Activated CD8-positive, alpha-beta T cell treated with anti-CD3 and anti-CD28 coated beads, Interleukin-2, amount 10 ng/mL, durations not matched to agents 7 days and 5 days (primary cell): ENCODE measurements at places on chromosomes 6 and 20. TPM values are rescaled to one million over a fixed set of nuclear protein-coding genes. Genes with fewer than 3 reads are reported as not detected.

DNA sequence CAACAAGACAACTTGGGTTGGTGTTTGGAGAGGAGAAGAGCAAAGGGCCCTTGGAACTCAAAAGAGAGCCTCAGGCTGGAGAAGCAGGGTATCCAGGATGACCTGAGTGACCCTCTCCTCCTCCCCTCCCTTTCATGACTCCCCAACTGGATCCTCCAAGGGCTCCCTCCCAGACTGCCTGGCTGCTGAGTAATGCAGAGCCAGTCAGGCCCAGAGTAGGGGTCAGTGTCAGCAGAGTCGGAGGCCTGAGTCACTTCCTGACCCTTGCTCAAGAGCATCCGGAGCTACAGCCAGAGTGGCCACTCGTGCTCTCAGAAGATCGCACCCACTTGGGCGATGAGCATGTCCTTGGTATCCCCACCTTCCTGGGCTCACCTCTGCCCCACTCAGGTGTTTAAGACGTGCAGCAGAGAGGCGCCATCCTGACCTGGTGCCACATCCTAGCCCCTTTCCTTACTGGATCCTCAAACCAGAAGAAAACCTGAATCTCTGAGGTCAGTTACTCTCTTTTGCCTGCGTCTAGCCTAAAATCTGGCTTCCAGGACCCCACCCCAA is 2.8 kb upstream of the MAPK13 start:
- H3K36me3 ChIP-seq = peaks cover 7% of the 10 kb centered on the region
- H3K4me3 ChIP-seq = no peak overlapping the region
- H3K27ac ChIP-seq = peak overlapping the region; percentile 15
- DNase-seq = no peak
- no peaks in the 10 kb centered on the region for H3K27me3 ChIP-seq
- peaks cover 81% of the 10 kb centered on the region for H3K4me1 ChIP-seq

- no peaks in the 10 kb centered on the region for H3K27me3 ChIP-seq
- H3K4me3 ChIP-seq = no peak overlapping the region
- no peaks in the 10 kb centered on the region for H3K36me3 ChIP-seq
- H3K4me1 ChIP-seq = no peaks in the 10 kb centered on the region
Measured at GRCh38 chr6:38146021-38146733, 326.6 kb downstream of the ZFAND3 start.

DNA sequence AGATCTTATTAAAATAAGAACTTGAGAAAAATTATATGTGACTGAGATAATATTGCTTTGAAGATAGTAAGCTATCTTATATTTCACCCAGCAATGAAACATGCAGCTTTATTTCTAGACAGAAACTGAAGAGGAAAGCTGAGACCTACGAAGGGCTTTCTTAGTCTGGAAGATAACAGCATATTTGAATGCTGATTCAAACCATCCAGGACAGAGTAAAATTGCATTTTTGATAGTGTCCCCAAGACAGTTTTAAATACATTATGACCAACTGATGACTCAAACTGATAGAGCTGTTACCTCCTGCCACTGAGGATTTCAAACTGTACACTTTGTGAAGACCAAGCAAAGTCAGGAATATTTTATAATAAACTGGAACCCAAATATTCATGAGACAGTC is 409.6 kb downstream of the GRIK2 start:
- no peaks in the 10 kb centered on the region for H3K27me3 ChIP-seq
- H3K4me3 ChIP-seq = no peak overlapping the region
- H3K4me1 ChIP-seq = no peaks in the 10 kb centered on the region
- no peak for DNase-seq
- H3K27ac ChIP-seq = no peak overlapping the region

- H3K36me3 ChIP-seq = peaks cover 8% of the 10 kb centered on the region
- H3K27ac ChIP-seq = no peak overlapping the region
- no peaks in the 10 kb centered on the region for H3K4me1 ChIP-seq
- H3K4me3 ChIP-seq = no peak overlapping the region
Measured at GRCh38 chr6:16810411-16810810, 49.2 kb upstream of the ATXN1 start.

DNA sequence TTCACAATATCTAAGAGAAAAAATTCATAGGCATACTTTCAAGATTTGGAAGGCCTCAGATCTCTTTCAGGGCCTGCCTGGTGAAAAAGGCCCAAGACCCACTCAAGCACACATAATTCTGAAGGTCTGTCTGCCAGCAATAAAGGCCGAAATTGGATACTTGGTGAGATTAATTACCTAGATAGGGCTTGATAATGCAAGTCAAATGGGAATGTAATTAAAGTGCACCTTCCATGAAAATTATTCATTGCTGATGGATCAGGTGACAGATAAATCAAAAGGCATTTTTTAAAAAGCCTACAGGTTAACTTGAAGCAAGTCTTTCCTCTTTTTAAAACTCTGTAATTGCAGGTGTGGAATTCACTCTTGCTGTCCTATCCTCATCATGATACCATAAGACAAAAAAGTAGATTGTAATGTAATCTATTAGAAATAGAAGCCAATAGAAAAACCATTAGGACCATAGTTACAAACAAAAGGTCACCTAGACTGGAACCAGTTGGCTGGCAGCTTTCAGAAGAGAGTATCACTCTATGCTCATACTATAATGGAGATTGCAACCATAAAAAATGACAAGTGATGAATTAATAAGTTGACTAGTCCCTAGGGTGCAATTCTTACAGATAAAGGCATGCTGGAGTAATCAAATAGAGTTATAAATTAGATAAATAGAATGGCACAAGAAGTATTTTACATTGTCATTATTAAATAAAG is 77.3 kb downstream of the EPHA7 start:
- no peaks in the 10 kb centered on the region for H3K4me1 ChIP-seq
- no peaks in the 10 kb centered on the region for H3K36me3 ChIP-seq
- no peak overlapping the region for H3K27ac ChIP-seq
- DNase-seq = no peak
- no peak overlapping the region for H3K4me3 ChIP-seq

The CYP24A1 gene
- not detected for total RNA-seq

- DNase-seq = no peak
- H3K4me3 ChIP-seq = no peak overlapping the region
- no peaks in the 10 kb centered on the region for H3K36me3 ChIP-seq
- H3K27ac ChIP-seq = no peak overlapping the region
Measured at GRCh38 chr6:138334000-138334399, 43.7 kb upstream of the SMIM28 start.

The GNRH2 gene
- total RNA-seq = 1.5 TPM

DNA sequence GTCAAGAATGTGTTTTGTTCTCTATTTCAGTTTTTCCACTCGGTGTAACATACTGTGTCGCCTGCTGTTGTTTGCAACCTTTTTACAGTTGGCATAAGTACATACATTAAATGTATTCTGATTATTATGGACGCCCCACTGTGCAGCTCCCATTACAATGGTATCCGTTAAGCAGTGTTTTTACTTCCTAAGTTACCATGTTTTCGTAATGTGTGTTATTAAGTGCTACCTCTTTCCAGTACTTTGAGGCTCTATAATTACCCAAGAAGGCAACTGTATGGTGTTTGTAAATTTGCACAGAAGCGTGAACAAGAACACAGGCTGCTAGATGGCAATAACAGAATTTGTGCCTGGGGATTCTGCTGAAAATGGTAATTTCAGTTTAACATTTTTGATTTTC is 568.0 kb upstream of the MARCKS start:
- DNase-seq = no peak
- no peaks in the 10 kb centered on the region for H3K36me3 ChIP-seq
- no peak overlapping the region for H3K4me3 ChIP-seq
- no peaks in the 10 kb centered on the region for H3K4me1 ChIP-seq
- H3K27me3 ChIP-seq = no peaks in the 10 kb centered on the region

The CFB gene
- 0.58 TPM for total RNA-seq

The PREX1 gene
- total RNA-seq = 146 TPM

DNA sequence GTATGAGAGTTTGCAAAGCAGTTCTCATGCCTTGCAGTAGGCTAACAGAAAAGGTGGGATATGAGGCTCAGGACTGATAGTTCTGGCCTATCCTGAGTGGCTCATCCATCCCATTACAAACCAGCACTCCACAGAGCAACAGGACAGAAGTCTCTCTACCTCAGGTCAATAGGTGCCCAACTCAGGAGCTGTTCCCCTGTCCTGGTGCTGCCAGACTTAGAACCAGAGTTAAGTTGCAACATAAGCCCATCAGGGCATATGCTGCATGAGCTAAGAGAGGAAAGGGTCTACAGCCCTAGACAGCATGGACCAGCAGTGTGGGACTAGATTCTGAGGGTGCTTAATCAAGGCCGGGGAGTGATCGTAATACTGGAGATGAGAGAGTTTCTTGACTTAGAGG is 104.8 kb upstream of the ECI2 start:
- peaks cover 4% of the 10 kb centered on the region for H3K27me3 ChIP-seq
- no peaks in the 10 kb centered on the region for H3K4me1 ChIP-seq
- H3K36me3 ChIP-seq = no peaks in the 10 kb centered on the region
- no peak for DNase-seq
- no peak overlapping the region for H3K27ac ChIP-seq
- no peak overlapping the region for H3K4me3 ChIP-seq

GRCh38 chr6:13671548-13672127 is 40.0 kb downstream of the RANBP9 start:
- DNase-seq = no peak
- H3K36me3 ChIP-seq = peaks cover 38% of the 10 kb centered on the region
- no peaks in the 10 kb centered on the region for H3K27me3 ChIP-seq
- H3K4me3 ChIP-seq = no peak overlapping the region

DNA sequence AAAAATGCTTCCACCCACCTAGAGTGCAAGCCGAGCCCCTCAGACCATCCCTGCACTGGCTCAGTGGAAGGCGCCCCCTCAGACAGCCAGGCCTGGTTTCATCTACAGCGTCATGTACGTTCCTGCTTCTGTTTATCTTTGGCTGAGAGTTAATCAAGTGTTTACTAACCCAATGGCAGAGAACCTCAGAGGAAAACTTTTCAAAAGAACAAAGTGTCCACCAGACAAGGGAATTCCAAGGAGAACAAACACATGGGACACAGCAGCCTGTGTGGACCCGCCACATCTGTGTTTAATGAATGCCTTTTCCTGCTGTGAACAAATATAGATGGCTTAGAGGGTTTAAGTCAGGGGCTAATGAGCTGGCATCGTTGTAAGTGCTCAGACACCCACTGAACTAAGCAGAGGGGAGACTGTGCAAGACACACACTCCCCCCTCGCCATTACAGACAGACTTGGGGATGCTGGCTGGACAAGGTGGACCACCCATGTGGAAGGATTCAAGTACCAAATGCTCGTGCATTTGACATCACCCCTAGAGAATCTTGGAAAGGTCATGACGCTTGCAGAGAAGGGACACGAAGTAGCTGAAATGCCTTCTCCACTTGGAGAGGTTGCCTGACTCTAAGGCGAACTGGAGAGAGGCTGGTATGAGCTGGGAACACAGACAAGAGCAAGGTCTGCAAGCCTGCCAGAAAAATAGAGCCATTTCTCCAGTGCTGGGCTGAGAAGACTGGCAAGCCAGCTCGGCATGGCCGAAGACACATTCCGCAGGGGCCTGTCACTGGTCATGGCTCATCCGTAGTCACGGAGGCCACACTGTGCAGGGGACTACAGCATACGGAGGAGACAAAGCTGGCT is 53.5 kb upstream of the NXT1 start:
- no peaks in the 10 kb centered on the region for H3K4me1 ChIP-seq
- H3K27ac ChIP-seq = no peak overlapping the region
- no peaks in the 10 kb centered on the region for H3K36me3 ChIP-seq
- DNase-seq = no peak
- H3K27me3 ChIP-seq = no peaks in the 10 kb centered on the region
- no peak overlapping the region for H3K4me3 ChIP-seq

DNA sequence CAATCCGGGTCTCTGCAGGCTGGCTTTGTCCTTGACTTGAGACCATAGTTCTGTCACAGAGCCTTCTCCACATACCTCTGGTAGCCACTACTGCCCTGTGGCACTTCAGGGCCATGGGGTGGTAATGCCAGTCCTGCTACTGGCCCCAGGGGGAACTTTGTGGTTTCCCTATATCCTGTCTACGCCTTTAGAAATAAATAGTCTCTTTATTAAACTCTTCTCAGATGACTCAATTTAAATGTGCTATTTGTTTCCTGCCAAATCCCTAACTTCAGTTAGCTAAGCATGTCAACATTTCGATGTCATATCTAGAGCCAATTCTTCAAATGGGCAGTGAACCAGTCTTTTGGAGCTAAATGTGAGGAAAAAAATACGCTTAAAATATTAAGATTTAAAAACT is 60.1 kb downstream of the SEL1L2 start:
- no peaks in the 10 kb centered on the region for H3K4me1 ChIP-seq
- DNase-seq = no peak
- no peak overlapping the region for H3K4me3 ChIP-seq
- no peaks in the 10 kb centered on the region for H3K27me3 ChIP-seq
- no peak overlapping the region for H3K27ac ChIP-seq
- no peaks in the 10 kb centered on the region for H3K36me3 ChIP-seq
